Activated CD4-positive, alpha-beta T cell treated with anti-CD3 and anti-CD28 coated beads, Interleukin-2, amount 50 U/mL, for 24 hours (primary cell): ENCODE measurements at places on chromosomes 6 and 20.

GRCh38 chr20:36655004-36655403 lies 9.0 kb upstream of the SLA2 start:
- DNase-seq: no peak

DNA sequence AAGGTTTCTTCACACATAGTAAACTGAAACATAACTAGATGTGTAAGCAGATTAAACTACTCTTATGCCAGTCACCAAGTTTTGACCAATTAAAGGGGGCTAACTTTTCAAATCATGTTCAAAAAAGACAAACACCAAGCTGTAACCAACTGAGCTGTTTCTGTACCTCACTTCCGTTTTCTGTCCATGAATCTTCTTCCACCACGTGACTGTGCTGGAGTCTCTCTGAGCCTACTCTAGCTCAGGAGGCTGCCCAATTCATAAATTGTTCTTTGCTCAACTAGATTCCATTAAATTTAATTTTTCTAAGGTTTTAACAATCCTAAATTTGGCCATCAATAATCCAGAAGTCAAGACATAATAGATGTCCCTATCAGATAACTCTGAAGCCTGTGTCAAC lies 229.4 kb downstream of the FNDC1 start:
- no peak for DNase-seq

DNA sequence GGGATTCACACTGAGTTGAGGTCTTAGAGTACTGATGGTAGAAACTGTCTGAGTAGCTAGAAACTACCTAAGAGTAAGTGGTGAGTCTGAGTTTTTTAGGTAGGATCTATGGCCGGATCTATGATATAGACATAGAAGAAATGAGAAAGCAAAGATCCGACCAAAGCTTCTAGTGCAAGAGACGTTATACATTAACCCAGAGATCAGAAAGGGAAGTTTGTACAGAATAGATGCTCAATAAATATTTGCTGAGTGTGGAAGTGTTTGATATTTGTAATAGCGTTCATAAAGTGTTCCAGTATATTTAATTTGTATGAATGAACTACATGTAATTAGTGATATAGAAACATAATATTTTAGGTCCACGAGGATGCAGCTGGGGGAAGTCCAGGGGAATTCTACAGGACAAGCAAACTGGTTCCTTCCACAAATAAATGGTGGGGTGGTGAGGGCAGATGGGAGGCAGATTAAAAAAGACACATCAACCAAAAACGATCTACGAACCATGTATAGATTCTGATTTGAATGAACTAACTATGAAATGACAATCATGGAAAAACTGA lies 31.9 kb upstream of the JARID2 start:
- no peak for DNase-seq

DNA sequence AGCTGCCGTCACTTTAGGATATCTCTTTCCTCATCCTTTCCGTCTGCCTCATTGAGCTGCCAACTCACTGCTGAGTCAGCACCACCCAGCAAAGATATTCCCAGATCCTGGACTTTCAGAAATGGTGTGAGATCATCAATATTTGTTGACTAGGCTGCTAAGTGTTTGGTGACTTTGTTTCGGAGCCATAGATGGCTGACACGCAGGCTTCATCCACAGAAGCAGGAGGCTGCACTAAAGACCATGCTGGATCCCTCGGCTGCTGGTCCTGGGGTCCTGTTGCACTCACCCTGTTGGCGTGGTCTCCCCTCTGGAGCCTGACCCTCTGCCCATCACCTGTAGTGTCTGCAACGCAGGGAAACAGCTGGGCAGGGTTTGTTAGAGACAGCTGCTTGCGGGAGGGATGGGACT lies 96.5 kb downstream of the ERMARD start:
- DNase-seq: no peak

- DNase-seq: no peak
These were observed 141.0 kb downstream of the MRPL14 start for GRCh38 chr6:43986177-43986825.

- DNase-seq: peak; percentile 49
These were observed 275.8 kb upstream of the PRDM1 start for GRCh38 chr6:105810105-105810921.

GRCh38 chr20:54133434-54134427 lies 40.1 kb downstream of the CYP24A1 start:
- DNase-seq: no peak

- no peak for DNase-seq
These were observed 272.4 kb upstream of the MARCKS start for GRCh38 chr6:113584767-113585166.

DNA sequence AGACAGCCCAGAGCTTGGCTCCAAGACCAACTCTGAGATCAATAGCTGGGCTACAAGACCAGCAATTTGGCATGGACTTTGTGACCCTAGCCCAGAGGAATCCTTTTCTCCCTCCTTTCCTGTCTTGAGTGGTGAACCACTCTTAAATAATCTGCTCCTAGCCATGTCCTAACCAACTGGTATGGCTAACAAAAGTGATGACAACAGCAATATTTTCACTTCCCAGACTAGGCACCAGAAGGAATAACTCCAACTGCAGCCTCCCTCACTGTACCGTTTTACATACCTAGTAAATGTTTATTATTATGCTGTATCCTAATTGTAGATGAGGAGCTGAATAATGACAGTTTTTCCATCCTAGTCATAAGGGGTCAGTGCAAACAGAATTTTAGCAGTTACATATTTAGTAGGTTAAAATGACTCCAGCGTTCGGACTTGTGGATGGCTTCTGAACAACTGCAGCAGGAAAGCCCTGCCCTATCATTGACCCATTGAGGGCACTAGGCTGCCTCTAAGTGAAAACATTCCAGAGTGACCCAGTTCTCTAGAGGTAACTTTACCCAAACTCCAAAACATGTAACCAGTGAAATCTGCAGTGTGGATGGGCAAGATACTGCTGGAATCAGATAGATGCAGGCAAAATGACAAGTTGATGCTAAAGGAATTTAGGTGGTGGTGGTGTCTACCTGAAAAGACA lies 77.1 kb downstream of the SH3BGRL2 start:
- DNase-seq: no peak

GRCh38 chr6:106750142-106750918 lies 121.0 kb downstream of the QRSL1 start:
- DNase-seq: no peak

DNA sequence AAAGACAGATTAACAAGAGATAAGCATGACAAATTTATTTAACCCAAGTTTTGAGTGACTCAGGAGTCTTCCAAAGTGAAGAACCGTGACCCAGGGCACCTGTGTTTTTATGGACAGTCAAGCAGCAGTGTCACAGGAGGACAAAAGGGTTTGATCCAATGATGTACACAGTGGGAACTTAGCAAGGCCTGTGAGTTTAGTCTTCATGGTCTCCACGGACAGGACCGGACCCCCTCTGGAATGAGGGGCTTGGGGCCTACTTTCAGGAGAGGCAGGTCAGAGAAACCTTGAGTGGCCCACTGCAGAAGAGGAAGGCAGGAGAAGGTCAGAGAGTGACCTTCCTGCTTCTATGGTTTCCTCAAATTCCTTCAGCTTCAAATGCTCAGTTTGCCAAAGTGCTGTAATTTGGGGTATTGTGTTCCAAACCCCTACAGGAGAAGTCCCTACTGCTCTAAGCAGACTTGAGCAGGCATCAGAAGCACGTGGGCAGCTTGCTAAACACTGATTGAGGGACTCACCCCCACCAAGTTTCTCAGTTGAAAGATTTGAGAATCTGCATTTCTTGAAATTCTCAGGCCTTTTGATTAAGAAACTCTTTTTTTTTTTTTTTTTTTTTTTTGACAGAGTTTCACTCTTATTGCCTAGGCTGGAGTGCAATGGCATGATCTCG lies 26.4 kb upstream of the ZMYND8 start:
- DNase-seq: no peak

DNA sequence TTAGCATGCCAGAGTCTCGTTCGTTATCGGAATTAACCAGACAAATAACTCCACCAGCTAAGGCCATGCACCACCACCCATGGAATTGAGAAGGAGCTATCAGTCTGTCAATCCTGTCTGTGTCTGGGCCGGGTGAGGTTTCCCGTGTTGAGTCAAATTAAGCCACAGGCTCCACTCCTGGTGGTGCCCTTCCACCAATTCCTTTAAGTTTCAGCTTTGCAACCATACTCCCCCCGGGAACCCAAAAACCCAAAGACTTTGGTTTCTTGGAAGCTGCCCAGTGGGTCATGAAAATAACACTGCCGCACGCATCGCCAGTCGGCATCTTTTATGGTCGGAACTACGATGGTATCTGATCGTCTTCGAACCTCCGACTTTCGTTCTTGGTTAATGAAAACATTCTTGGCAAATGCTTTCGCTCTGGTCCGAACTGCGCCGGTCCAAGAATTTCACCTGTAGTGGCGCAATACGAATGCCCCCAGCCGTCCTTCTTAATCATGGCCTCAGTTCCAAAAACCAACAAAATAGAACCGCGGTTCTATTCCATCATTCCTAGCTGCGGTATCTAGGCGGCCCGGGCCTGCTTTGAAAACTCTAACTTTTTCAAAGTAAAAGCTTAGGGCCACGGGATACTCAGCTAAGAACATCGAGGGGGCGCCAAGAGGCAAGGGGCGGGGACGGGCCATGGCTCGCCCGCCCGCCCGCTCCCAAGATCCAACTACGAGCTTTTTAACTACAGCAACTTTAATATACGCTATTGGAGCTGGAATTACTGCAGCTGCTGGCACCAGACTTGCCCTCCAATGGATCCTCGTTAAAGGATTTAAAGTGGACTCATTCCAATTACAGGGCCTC lies 1958.5 kb upstream of the DEFB115 start:
- DNase-seq: no peak

- DNase-seq: no peak
These were observed 157.1 kb downstream of the CDH4 start for GRCh38 chr20:61408951-61409740.

GRCh38 chr20:7516621-7517111 lies 423.6 kb downstream of the HAO1 start:
- DNase-seq: no peak

- DNase-seq: no peak
These were observed 106.4 kb upstream of the PRSS16 start for GRCh38 chr6:27140999-27141528.

DNA sequence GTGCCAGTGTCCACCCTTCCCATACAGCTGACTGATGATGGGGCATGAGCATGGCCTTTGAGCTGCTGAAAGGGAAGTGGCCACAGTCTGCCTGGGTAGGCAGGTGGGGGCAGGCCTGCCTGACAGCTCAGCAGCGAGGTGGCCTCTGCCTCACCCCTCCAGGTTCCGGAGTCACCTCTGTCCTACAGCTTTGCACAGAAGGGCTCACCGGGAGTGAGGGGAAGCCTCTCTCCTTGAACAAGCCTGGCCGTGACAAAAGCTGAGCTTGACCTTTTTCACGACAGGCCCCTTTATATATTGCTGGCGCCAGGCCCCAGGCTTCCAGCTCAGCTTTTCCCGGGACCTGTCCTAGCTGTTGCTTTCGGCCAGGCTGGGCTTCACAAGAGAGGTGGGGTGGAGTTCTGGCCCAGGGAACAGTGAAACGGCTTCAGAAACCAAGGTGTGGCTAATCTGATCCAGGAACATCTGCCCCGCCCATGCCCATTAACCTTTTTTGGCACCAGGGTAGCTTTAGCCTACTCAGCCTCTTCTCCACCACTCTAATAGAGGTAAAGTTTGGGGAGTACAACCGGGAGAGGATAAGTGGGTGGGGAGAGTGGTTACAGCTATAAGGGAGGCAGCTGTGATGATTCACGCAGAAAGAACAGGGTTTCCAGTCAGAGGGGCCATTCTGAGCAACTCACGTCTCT lies 42.9 kb downstream of the C6orf132 start:
- no peak for DNase-seq

GRCh38 chr6:22845467-22845866 lies 276.1 kb downstream of the HDGFL1 start:
- DNase-seq: no peak

- no peak for DNase-seq
These were observed 24.0 kb downstream of the RNF146 start for GRCh38 chr6:127290391-127291265.

DNA sequence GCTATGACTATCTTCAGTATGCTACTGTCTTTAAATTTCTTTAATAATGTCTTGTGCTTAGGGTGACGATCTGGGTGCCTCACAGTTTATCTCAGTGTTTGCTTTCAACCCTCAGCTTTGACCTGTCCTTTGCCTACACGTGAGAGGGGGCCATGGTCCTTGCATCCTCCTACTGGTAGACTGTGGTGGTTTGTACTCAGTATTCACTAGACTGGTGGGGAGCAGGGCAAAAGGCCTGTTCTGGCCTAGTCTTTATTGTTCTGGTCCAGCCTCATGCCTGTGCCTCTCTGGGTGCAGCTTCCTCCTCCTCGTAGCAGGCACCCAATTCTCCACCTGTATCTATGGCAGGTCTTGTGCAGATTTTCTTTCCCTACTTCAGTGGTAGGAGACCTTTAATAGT lies 354.9 kb downstream of the CD109 start:
- DNase-seq: no peak

- no peak for DNase-seq
These were observed 370 bp downstream of the CDH22 start for GRCh38 chr20:46307999-46308257.

DNA sequence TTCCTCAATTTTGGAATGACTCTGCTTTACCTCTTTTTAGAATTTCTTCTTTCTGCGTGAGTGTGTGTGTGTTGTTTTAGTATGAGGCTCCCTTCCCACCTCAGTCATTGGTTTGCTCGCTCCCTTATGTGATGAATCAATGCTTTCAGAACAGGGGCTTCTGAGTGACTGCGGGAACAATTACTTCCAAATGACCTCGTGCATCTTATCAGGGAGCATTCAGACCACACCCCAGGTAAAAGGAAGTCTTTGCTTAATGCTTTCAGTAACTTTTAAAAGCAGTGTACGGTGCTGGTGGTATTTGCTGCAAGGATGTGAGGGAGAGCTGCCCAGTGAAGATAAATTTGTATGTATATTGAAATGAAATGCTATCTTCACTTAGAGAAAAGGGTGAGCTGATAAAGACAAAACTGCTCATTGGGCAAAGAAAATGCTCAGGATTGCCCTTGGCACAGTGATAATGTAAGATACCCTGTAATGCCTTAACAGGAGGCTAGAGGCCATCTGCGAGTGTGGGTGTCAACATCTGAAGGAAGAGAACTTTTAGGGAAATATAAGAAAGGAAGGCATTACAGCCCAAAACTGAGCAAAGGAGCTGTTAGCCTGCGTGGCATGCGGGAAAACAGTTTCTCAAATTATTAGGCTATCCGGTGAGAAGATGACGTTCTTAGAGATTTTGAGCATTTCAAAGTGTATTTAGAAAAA lies at the start of gene MLIP:
Gene MLIP, plus strand, starts transcription at position 103 of the 705 bp plus-strand sequence. Its CDS starts 37 bp downstream, at position 140.
- DNase-seq: no peak

- DNase-seq: no peak
These were observed 16.0 kb downstream of the BCAS4 start for GRCh38 chr20:50810842-50811241.

DNA sequence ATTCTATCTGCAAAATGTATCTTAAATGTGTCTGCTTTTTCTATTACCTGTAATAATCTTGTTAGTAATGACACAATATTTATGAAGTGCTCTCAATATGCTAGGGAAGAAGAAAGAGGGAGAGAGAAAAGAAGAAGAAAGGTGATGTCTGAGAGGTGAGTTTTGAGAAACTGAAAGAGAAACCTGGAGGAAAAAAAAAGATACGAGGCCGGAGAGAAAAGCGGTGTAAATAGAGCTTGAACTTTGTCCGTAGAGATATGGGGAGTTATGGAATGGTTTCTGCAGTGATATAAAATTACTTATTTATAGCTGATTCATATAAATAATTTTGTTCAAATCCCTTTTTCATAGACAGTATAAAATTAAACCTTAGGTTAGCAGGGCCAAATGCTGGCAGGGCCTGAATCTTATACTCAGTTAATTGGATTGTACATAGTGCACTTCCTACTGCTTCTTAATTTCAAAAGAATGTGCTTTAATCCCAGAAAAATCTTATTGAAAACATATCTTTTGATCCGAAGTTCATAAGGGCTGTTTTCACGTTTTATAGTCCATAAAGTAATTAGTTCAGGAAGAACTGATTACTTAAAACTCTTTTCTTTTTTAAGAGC lies 43.0 kb downstream of the MYB start:
- DNase-seq: no peak
